NCI-H1930 (cell line): ENCODE measurements at places on chromosomes 5 and 9.

DNA sequence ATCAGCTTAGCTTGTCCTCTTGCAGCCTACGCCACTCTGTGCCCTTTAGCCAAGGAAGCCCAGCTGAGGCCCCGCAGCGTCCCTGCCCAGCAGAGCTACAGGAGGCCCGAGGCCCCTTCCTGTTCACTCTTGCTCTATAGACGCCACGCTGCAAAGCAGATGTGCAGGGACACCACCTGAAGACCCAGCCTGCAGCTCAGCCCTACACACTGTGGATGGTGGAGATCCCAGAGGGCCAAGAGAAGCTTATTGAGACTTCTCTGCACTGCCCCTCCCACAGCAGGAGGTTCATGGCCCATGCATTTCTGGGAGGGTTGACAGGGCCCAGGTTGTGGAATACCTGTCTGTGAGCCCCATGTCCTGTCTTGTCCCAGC is 33.6 kb downstream of the IRF1 start:
- no peak for DNase-seq

GRCh38 chr5:55711507-55712022 is 559 bp downstream of the SLC38A9 start:
- no peak for DNase-seq

- no peak for DNase-seq
These were observed 979.9 kb upstream of the DMAC1 start for GRCh38 chr9:8779478-8779877.

GRCh38 chr9:82539146-82539545 is 523.8 kb downstream of the RASEF start:
- DNase-seq, result no peak

GRCh38 chr9:88872192-88872946 is 118.9 kb upstream of the S1PR3 start:
- no peak for DNase-seq

DNA sequence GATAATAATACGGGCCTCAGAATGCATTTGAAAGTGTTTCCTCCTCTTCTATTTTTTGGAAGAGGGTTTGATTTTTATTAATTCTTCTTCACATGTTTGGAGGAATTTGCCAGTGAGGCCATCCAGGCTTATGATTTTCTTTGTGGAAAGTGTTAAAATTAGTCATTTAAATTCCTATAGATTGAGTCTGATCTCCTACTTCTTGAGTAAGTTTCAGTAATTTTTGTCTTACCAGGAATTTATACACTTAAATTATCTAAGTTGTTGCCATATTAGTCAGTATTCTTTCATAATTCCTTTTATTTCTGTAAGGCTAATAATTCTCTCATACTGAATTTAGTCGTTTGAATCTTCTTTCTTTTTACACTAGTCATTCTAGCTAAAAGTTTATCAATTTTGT is 25.2 kb upstream of the HAPLN1 start:
- DNase-seq, result no peak

GRCh38 chr5:106522296-106522695 is 1148.4 kb downstream of the EFNA5 start:
- no peak for DNase-seq

GRCh38 chr9:93061260-93061751 is 2.8 kb downstream of the SUSD3 start:
- no peak for DNase-seq

DNA sequence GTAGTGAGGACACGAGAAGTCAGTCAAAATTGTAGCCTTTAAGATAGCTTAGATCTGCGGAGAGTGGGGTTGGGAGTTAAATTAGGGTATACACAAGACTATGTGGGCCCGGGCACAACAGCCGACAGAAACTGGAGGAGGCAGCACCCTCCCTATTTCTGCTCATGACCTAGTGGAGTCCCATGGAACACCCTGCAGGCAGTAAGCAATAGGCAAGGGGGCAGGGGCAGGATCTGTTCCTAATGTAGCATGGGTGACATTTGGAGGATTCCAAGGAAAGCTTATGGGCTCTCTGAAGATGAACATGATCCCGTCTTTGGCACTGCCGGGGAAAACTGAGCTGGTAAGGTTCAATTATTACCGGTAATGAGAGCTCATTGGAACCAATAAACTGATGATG is 67.0 kb downstream of the FEM1C start:
- DNase-seq, result no peak

DNA sequence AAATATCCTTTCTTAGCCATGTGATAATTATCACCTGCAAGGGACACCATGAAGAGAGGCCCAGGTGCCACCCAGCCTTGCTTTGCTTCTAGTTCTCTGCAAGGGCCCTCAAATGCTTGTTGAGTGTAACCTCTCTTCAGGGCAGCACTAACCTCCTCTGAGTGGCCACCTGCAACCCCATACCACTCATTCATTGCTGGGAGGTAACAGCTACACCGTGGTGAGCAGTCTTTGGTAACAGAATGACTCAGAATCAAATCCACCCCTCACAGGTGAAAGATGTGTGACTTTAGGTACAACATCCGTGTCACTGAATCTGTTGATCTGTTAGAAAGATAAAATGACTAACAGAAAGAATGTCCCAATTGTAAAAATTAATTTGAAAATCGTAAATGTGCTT is 365.1 kb upstream of the TRPC7 start:
- no peak for DNase-seq

DNA sequence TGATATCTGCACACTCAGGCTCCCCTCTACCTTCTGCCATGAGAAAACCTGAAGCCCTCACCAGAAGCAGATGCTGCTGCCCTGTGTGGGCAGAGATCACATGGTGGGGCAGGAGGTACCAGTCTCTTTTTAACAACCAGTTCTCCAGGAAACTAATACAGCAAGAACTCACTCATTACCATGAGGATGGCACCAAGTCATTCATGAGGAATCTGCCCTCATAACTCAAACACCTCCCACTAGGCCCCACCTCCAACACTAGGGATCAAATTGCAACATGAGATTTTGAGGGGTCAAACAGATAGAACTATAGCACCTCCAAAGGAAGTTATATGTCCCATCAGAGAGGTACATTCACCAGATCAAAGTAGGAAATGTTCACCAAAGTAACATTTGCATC is 136.3 kb upstream of the SHB start:
- DNase-seq, result no peak

DNA sequence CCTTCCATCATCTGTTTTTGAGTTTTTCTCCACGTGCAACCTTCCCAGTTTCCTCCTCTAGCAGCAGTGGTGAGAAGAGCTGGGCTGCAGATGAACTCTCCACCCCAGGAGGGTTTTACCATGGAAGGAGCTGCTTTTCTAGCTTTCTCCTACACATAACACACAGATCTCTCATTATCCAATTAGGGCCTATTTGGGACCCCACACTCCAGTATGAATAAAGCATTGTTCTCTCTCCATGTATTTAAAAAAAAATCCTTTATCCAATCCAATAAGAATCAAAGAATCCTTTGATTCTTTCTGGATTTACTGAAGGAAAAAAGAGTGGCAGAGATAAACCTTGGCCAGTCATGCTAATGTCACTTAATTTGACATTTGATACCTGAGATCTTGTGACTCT is 31.6 kb upstream of the NAA35 start:
- DNase-seq, result no peak

DNA sequence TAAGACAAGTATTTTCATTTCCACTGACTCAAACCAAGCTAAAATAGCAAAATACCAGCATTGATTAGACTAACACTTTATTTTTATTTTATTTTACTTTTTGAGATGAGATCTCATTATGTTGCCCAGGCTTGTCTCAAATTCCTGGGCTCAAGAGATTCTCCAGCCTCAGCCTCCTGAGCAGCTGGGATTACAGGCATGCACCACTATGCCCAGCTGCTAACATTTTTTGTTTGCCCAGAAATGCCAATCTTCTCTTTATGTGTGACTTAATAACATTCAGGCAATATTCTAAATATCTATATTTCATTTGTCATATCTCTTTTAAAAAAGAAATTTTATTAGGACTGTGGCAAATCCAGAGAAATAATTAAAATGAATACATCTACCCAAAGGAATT is 55.0 kb downstream of the OXCT1 start:
- no peak for DNase-seq

DNA sequence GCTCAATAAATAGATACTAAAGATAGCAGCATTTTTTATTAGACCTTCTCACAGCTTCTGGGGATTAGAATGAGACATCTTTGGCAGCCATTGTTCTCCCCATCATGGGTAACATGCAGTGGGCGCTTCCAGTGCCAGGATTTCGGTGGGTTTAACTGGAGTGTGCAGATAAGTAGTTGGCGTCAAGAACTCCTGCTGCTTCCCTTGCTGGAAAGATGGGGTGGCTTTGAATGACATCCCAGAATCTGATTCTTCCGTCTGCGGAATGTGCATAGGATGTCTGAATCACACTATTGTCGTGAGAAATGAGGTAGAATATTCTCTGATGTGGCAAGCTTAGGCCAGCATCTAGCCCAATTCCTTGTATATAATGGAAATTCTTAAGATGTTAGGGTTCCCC is 7.3 kb downstream of the SFXN1 start:
- no peak for DNase-seq

DNA sequence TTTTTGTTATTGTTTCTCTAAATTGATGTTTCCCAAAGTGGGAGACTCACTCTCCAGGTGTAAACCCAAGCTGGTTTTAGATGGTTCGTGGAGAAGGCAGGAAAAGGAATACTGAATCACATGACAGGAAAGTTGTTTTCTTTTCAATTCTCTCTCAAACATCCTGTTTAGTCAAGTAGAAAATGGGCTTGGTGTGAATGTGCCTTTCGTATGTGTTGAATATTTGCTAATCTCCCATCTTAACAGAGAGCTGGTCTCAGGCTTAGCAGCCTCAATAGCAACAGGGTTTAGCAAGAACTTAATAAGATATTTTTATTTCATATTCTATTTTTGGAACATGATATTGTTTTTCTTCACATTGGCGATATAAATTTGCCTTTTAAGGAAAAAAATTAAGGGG is 119.7 kb downstream of the INSYN2B start:
- DNase-seq, result peak; percentile 10
